ENCODE measurements at places on chromosomes 5 and 9.

DNA sequence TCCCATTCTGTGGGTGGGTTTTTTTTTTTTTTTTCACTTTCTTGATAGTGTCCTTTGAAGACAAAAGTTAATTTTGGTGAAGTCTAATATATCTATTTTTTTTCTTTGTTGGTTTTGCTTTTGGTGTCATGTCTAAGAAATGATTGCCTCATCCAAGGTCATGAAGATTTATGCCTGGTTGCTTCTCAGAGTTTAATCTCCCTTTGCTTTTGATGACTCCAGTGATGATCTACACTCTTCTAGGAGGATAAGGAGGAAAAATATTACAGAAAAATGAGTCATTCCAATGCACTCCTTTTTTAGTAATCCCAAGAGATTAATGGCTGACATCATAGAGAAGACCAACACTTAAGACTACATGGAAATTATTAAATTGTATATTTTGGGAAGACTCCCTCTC, 79.7 kb upstream of the ICE1 start:
- no peak for DNase-seq

- no peak for DNase-seq
Measured at GRCh38 chr5:31091501-31091900, 102.0 kb upstream of the CDH6 start.

GRCh38 chr5:56419667-56420066, 186.5 kb upstream of the ANKRD55 start:
- DNase-seq = no peak

DNA sequence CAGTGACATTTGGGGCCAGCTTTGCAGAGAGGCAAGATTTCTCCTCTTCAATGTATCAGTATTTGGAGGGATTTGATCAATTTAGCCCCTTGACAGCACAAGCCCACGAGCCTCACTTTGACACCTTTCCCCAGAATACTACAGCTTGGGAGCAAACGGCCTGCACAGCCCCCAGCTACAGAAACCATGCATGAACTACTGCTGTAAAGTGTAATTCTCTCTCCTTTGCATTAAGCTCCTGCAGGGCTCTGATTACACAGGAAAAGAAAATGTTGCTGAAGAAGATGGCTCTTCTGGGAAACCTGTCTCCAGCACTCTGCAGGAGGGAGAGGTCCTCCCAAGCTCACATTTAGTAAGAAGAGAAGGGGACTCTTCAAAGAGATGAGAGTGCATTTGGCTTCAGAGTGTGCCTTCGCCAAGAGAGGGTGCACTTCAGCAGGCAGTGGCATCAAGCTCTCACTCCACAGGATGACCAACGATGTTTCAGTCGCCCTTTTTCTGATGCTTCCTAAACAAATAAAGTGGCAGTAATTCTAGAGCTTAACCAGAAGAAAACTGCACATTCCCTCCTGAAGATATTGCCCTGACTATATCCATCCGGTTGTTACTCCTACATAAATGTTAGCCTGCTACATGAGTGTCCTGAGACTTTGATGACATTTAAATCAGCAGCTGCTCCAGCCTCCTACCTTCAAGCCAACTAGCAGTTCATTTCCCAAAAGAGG, 272.2 kb downstream of the AUH start:
- DNase-seq = no peak

DNA sequence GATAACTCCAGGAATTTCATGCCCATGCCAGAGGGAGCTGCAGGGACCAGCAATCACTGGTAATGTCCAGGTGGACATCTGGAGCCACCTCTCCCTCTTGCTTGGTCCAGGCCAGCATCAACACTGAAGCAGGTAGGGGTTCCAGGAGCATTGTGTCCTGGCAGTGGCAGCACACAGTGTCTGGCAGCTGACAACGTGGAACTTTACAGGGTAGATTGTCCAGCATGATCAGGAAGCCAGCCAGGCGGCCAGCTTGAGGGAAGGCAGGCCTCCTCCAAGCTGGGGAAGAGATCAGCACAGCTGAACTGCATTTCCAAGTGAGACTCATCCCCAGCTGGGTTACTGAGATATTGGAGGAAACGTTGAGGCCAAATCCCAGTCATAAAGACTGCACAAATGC, 82.6 kb upstream of the RASGRF2 start:
- no peak for DNase-seq

DNA sequence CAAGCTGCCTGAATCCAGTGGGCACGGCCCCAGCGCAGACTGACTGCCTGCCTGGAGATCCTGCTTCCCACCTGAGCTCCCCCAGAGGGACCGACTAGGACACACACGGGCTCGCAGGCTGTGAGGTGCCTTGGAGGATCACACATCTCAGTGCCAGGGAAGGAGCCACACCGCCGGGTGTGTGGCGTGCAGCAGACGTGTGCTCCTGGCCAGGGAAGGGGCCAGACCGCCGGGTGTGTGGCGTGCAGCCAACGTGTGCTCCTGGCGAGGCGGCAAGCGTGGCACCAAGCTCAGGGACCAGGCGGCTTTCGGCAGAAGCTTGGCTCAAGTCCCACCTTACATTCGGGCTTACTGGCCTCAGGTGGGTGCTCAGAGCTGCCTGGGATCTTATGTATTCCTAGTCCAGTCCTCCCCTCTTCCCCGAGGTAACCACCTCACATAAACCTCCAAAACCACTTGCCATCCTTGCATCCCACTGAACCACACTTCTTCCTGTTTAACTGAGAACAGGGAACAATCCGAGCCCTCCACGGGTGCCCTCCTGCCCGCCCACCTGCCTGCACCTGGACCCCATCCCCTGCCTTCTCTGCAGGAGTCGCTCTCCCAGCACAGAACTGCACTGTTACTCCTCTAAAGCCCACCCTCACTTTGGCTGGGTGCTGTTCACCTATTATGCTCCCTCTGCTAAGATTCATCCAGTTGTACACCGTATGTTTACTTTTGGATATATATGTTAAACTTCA, 22.4 kb upstream of the MRNIP start:
- no peak for DNase-seq

DNA sequence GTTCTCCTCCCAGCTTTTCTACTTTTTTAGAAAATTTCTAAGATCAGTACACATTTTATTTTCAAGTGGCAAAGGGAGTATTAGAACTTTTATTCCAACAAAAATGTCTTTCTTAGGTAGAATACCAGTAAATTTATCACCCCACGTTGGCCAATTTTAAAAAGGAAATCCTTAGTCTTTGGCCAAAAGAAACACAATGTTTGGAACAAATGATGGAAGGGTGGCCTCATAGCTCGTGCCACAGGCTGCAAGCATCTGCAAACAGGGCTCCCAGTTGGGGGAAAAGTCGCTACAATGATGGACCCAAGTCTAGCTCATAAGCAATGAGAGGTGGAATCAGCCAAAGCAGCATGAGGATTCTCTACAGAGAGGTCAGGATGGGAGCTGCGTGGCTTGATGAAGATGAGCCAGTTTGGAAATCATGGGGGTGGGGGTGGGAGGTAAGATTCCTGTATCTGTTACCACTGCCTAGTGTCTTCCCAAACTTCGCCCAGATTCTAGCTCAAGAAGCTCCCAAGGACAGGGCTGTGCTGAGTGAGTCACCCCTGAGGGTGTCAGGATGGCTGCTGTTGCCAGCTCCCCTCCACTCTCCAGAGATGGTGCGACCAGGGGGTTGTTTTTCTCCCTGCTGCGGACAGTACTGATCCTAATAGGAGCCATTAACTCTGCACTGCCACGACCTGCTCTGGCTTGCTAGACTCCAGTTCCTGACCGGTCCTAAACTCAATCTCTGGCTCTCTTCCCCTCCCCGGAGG, 75.6 kb downstream of the DCP2 start:
- no peak for DNase-seq

GRCh38 chr9:97848215-97848479, 4.9 kb upstream of the FOXE1 start:
- DNase-seq = no peak

DNA sequence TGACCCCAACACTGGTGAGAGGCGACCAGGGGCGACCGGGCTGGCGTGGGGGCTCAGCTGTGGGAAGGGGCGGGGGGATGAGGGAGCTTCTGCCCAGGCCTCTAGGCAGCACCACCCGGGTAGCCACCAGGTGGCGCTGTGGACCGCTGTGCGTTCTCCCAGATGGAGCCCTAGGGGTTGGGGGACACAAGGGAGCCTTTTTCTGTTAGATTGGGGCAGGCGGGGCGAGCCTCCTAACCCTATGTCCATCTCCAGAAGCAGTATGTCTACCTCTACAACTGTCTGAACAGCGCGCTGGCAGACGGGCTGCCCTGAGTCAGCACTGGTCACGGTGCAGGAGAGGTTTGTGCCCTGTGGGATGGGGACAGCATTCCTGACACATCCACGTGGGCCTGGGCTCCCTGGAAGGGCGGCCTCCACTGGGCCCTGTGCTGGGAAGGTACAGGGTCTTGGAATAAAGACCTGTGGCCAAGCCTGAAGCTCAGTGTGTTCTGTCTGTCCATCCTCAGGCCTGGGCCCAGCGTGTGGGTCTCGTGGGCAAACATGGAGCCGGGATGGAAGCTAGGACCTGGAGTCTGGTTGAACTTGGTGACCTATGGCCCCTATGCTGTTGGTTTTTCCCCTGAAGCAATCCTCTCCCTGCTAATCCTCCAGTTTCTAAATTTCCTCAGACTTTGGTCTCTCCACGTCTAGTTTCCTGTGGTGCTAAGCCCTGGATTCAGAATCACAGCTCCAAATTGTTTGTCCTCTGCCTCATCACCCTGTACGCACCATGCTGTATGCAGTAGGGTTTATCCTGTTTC, 23.1 kb upstream of the SPTLC1 start:
- peak; percentile 70 for DNase-seq

- no peak for DNase-seq
Measured at GRCh38 chr9:122115176-122116035, 22.3 kb upstream of the TTLL11 start.

DNA sequence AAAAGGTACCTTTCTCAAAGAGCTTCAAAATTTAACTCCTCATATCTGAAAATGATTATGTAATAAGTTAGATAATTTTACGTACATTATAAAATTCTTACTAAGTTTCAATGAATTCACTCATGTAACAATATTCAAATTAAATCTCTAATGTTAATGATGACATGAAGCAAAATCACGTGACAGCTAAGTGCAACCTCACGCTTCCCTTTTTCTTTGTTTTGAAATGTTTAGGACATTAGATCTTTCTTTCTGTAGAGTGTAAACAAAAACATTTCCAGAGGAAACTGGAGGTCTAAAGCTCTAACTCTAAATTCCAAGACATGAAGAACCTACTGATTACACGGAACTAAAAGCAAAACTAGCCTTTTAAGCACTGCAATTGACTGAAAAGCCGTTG, 227.3 kb upstream of the TBCA start:
- DNase-seq = no peak

- DNase-seq = peak; percentile 16
Measured at GRCh38 chr9:92294297-92294676, 790 bp upstream of the IARS1 start.
